ENCODE measurements at places on chromosomes 12 and 14.

DNA sequence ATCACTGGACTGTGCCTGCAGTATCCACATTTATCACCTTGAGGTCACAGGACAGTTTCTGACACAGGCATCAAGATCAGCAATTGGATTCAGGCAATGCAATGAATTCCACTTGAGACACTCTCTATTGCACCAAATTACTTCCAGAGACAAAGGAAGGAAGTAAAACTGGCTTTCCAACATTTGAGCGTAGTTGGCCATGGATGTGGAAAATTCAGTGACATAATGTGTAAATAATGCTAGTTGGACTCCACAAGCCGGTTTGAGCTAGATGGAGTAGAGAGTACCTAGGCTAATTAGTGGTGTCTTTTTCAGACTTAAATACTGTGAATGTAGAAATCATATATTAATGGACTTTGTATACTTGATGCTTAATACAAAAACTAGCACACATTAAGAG lies 168.3 kb upstream of the SYT1 start:
- DNase-seq, result no peak

GRCh38 chr12:83190631-83191390 lies 504.1 kb downstream of the TMTC2 start:
- no peak for DNase-seq

DNA sequence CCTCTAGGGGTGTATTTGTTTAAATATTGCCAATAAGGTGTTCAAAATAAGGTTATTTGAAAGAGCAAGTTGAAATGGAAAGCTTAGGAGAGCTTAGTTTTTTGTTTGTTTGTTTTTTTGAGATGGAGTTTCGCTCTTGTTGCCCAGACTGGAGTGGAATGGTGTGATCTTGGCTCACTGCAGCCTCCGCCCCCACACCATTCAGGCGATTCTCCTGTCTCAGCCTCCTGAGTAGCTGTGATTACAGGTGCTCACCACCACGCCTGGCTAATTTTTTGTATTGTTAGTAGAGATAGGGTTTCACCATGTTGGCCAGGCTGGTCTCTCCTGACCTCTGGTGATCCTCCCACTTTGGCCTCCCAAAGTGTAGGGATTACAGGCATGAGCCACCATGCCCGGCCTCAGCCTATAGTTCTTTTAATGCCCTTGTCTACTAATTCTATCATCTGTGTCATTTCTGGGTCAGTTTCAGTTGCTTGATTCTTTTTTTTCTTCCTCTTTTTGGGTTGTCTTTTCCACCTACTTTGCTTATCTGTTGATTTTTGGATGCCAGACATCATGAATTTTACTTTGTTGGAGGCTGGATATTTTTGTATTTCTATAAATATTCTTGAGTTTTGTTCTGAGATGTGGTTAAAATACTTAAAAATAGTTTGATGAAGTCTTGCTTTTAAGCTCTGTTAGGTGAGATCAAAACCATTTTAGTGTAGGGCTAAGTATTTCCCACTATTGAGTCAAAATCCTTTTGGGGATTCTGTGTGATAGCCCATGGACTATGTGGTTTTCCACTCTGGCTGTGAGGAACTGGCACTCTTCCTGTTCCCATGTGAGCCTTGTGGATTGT lies 18.7 kb downstream of the RCOR1 start:
- no peak for DNase-seq

DNA sequence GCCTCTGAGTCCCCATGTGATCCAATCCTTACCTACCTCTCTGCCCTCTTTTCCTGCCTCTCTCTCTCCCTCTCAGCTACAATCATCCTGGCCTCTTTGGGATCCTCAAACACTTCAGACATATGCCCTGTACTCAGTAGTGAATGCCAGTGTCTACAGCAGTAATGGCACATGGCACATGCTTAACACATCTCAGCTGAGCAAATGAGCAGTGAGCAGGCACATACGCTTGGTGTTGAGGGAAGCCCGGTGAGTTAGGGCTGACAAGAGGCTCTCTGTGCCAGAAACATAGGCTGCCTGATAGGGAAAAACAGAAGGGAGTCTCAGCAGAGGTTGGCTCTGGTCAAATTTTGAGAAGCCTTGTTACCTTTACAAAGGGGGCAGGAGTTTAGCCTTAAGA lies 409.1 kb downstream of the TMEM132D start:
- DNase-seq, result peak; percentile 40

- no peak for DNase-seq
Measured at GRCh38 chr12:78928200-78929074, 63.9 kb downstream of the SYT1 start.

DNA sequence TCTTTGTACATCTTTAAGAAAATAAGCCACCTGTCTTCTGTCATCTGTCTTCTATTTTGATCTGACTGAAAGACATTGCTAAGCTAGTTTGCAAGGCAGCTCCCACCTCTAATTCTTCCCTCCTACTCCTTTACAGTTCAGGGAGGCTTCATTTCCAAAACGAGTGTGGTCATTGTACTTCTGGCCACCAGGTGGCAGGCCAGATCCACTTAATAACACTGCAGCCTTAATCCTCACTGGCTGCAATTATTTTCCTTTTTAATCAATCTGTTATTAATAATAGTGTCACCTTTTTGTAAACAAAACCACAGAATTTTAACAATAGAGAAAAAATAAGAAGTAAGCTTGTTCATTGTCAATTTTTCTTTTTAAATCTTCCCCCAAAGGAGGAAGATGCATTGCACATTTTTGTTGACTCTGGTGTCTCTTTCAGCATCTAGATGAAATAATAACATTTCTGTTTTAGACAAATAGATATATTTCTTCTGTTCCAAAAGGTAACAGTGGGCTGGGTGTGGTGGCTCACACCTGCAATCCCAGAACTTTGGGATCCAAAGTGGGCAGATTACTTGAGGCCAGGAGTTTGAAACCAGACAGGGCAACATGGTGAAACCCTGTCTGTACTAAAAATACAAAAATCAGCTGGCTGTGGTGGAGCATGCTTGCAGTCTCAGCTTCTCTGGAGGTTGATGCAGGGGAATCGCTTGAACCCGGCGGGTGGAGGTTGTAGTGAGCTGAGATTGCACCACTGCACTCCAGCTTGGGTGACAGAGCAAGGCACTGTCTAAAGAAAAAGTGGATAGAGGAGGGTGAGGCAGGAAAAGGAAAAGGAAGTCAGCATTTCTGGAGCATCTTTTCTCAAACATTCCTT lies 23.3 kb downstream of the GABARAPL1 start:
- DNase-seq, result no peak

DNA sequence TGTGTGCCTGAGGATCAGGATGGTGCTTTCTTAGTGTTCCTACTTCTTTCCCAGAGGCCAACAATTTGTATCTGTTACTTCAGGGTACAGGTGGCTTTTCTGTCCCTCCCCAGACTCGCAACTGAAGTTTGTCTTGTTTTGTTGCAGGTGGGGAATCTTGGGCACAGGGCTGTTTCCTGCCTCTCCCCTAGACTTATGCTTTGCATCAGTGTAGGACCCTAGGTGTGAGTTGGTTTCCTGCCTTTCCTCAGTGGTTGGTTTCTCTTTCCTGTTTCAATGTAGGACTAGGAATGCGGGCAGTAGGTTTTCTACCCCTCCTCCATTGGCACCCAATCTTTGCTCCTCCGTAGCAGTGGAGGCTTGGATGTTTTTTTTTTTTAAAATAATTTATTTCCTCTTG lies 87.0 kb downstream of the TRMT5 start:
- DNase-seq, result no peak
